Esophagus squamous epithelium (tissue), 5 donors: ENCODE measurements at places on chromosomes 16 and 17. TPM values are rescaled to one million over a fixed set of nuclear protein-coding genes. Genes with fewer than 3 reads are reported as not detected.
A peak's percentile ranks its signal among the peaks of the same experiment; 100 is the strongest.

DNA sequence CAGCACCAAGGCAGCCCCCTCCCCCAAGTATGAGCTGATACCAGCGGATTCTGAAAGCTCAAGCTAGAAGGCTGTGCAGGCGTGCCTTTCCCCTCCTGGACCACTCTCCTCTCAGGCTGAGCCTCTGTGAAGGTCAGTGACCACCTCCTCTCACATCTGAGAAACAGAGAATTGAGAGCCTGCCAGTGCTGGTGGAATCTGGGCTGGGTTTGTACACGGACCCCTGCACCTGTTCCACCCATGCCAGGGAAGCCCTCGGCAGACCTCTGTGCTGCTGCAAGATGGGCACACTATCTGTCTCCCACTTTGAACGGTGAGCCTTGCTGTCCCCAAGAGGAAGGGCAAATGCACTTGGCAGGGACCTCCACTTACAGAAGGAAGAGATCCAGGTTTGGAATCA, 54.7 kb upstream of the SDK2 start:
- no peak overlapping the region for H3K27ac ChIP-seq
- H3K4me1 ChIP-seq, result no peaks in the 10 kb centered on the region
- no peak overlapping the region for H3K4me3 ChIP-seq
- DNase-seq, result no peak
- no peaks in the 10 kb centered on the region for H3K36me3 ChIP-seq

- H3K27me3 ChIP-seq, result peaks cover 52% of the 10 kb centered on the region
- H3K4me3 ChIP-seq, result no peak overlapping the region
- no peak overlapping the region for H3K27ac ChIP-seq
- H3K4me1 ChIP-seq, result no peaks in the 10 kb centered on the region
- no peak for DNase-seq
These were observed 15.4 kb downstream of the CIBAR2 start for GRCh38 chr16:85096921-85097320.

GRCh38 chr16:75138636-75139035, 9.7 kb upstream of the ZFP1 start:
- H3K4me1 ChIP-seq, result no peaks in the 10 kb centered on the region
- DNase-seq, result no peak
- H3K4me3 ChIP-seq, result no peak overlapping the region
- H3K27ac ChIP-seq, result no peak overlapping the region

GRCh38 chr17:82551779-82552457, 32.4 kb downstream of the FOXK2 start:
- H3K4me1 ChIP-seq, result peaks cover 53% of the 10 kb centered on the region
- H3K27me3 ChIP-seq, result no peaks in the 10 kb centered on the region
- no peaks in the 10 kb centered on the region for H3K36me3 ChIP-seq
- DNase-seq, result peak; percentile 10
- no peak overlapping the region for H3K4me3 ChIP-seq
- peak overlapping the region; percentile 42 for H3K27ac ChIP-seq

The DYNLL2 gene
- total RNA-seq, result 15.5 TPM

The UTS2R gene
- not detected for total RNA-seq

The PITPNC1 gene
- 15.1 TPM for total RNA-seq
